ENCODE measurements at places on chromosomes 5 and 9.

GRCh38 chr9:17065062-17065461 lies 69.8 kb upstream of the CNTLN start:
- no peak for DNase-seq

- no peak for DNase-seq
Measured at GRCh38 chr9:134343637-134344036, 17.4 kb downstream of the RXRA start.

- DNase-seq = no peak
Measured at GRCh38 chr5:65481171-65481581, 544 bp downstream of the ADAMTS6 start.

GRCh38 chr9:137458194-137459151 lies 661 bp downstream of the NSMF start:
- DNase-seq = no peak

- no peak for DNase-seq
Measured at GRCh38 chr9:99736291-99736690, 85.4 kb upstream of the NR4A3 start.
